ENCODE measurements at places on chromosomes 4 and X.
A peak's percentile ranks its signal among the peaks of the same experiment; 100 is the strongest.

GRCh38 chrX:153649178-153649914 is 2.3 kb downstream of the DUSP9 start:
- DNase-seq: peak; percentile 16

DNA sequence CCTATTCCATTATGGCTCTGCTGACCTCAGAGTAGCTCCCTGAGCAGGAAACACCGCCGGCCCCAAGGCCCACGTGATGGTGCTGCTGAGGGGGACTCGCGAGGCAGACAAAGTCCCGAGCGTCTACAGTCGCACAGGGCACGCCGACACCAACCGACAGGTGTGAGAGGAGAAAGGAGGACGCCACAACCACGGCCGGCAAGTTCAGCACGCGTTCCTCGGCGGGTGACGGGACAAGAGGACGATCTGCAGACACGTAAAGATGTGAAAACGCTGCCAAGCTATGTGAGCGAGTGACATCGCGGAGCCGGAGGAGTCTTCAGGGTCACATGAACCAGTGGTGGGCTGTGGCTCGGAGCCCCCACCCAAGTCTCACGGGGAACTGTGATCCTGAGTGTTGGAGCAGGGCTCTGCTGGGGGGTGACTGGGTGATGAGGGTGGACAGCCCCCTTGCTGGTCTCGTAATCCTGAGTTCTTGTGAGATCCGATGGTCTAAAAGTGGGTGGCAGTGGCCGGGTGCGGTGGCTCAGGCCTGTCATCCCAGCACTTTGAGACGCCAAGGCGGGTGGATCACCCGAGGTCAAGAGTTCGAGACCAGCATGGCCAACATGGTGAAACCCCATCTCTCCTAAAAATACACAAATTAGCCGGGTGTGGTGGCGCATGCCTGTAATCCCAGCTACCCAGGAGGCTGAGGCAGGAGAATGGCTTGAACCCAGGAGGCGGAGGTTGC is 34.0 kb downstream of the PPP2R3B start:
- no peak for DNase-seq

DNA sequence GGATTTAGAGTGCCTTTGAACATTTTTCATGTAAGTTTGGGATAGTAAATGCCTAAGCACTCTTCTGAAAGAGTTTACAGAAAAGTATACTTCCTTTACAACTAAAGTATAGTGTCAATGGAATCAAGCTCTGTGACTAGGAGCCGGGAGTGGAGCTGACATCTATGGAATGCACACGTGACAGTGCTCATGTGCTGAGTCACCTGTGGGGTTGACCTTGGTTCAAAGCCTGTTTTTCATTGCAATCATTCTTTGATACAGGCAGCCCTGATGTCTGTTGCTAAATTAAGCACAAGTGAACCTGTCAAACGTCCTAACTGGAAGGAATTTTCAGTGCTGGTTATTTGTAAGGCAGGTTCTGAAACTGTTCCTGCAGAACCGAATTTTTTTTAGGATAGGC is 82.5 kb downstream of the GPAT3 start:
- no peak for DNase-seq

- no peak for DNase-seq
These were observed 219.2 kb upstream of the HDX start for GRCh38 chrX:84721416-84721815.

DNA sequence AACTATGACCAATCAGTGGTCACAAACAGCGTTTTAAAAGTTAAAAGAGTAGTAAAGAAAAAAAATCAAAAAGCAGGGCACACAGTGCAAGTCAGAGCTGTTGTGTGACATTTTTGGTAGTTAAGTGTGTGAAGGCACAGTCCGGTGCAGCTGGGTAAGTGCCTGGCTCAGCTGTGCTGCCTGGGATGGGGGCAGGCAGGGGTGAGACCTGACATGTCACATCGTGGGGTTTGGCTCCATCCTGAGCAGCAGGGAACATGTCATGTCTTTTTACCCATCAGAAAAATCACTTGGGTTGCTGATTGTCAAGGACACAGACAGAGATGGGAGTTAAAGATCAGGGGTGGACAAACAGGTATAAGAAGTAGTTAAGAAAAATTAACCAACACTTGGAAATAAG is 125.1 kb downstream of the NSUN7 start:
- no peak for DNase-seq

- no peak for DNase-seq
These were observed 38.1 kb upstream of the CLDN24 start for GRCh38 chr4:183360161-183360919.

DNA sequence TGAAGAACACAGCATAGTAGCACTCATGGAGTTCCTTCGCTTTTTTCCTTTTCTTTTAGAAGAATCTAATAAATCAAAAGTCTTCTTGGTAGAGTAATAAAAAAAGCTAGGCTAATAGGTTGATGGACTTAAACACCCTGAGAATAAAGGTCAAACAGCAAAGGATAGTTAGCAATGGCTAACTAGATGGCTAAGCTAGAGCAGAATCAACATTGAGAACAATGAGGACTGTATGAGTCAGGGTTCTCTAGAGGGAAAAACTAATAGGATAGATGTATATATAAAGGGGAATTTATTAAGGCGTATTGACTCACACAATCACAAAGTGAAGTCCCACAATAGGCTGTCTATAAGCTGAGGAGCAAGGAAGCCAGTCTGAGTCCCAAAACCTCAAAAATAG is 550.9 kb downstream of the GLUD2 start:
- DNase-seq: no peak

- DNase-seq: no peak
These were observed 137.7 kb upstream of the TENT5D start for GRCh38 chrX:80282535-80282934.

DNA sequence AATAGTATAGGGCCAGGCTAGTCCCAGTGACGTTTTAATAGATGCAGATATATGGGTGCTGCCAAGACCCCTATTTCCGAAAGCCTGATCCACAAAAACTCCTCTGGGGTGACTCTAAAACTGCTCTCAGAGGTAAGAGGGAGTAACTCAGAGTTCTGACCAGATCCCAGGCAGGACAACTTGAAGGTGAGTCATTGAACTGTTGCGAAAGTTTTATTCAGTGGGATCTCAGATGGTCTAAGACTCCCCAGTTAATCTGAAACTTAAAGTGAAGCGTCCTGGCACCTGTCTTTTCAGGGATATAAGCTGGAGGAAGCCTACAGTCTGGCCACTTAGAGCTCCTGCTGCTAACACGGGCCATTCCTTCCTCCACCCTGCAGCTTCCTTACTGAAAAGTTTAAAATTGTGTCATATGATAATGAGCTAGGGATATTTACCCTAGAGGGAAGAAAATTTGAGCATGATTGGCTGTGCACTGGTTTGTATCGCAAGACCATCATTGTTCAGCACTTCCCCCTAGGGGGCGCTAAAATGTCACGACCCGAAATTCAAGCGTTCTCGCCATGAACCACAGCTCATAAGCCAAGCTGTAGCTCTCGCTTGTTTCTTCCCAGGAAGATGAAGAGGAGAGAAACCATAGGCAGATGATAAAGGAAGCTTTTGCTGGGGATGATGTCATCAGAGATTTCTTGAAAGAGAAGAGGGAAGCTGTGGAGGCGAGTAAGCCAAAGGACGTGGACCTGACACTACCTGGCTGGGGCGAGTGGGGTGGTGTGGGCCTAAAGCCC is 19.5 kb downstream of the UTP14A start:
- peak; percentile 38 for DNase-seq

DNA sequence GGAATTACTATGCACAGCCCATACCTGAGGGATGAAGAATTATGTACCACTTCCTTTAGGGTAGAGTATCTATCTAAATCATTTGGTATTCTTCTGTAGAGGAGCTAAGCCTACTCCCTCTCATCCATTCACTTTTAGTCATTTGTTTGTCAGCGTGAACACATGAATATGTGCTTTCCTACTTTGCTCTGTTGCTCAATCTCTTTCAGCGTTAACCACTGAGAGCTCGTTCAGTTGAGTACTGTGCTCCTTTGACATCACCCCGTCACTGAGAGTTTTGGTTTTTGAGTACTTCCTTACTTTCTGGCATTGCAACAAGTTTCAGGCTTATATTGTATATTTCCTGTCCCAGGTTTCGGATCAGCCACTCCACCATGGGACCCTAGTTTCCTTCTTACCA is 700.6 kb downstream of the NLGN4X start:
- DNase-seq: no peak

GRCh38 chrX:149298111-149298510 is 207.0 kb downstream of the IDS start:
- DNase-seq: no peak

- DNase-seq: no peak
These were observed 79.2 kb upstream of the ATOH1 start for GRCh38 chr4:93749292-93749761.

DNA sequence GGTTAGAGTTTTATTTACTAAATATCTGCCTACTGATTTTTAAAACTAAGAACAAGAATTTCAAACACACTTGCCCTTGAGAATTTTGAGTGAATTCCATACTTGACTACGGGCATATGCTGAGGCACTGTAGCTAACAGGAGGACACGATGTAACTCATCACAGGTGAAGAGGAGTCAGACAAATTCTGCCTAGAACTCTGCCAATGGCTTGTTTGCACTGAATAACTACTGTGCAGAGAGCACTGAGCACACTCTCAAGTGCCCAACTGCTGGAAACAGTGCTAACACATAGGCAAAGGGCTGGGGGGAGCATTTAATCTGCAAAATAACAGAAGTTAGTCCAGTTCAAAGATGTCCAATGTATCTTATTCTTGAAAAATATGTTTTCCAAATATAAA is 104.4 kb downstream of the WDFY3 start:
- DNase-seq: no peak

GRCh38 chr4:80045786-80046185 is 27.2 kb downstream of the ANTXR2 start:
- no peak for DNase-seq

All from NCI-H748 treated with DMSO at 0.1 percent for 48 hours (cell line).